Skeletal muscle cell (primary cell): ENCODE measurements at places on chromosomes 6 and 20.
A peak's percentile ranks its signal among the peaks of the same experiment; 100 is the strongest.

DNA sequence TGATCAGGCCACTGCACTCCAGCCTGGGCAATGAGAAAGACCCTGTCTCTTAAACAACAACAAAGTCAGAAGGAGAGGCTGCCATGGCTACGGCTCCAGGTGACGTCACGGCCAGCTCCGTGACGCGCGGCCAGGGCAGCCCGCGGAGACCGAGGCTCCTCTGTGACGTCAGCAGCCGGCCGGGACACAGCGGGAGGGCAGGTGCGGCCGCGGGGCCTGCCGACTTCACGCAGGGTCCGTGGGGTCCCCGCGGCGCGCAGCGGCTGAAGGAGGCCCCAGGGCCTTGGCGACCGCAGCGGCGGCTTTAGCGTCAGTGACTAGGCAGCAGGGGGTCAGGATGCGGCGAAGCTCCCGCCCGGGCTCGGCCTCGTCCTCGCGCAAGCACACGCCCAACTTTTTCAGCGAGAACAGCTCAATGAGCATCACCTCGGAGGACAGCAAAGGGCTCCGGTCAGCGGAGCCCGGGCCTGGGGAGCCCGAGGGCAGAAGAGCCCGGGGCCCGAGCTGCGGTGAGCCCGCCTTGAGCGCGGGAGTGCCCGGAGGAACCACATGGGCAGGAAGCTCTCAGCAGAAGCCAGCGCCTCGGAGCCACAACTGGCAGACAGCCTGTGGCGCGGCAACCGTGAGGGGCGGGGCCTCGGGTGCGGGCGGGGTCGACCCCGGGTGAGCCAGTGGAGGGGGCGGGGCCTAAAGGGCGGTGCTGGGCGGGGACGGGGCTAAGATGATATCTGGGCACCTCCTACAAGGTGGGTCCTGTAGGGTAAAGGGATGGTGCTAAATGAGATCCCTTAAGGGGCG is at the start of gene SPAG4:
Gene SPAG4 (plus strand): TSS at position 163 of the 798 bp plus-strand sequence. CDS start 175 bp downstream, at position 338.
- peak; percentile 25 for DNase-seq

DNA sequence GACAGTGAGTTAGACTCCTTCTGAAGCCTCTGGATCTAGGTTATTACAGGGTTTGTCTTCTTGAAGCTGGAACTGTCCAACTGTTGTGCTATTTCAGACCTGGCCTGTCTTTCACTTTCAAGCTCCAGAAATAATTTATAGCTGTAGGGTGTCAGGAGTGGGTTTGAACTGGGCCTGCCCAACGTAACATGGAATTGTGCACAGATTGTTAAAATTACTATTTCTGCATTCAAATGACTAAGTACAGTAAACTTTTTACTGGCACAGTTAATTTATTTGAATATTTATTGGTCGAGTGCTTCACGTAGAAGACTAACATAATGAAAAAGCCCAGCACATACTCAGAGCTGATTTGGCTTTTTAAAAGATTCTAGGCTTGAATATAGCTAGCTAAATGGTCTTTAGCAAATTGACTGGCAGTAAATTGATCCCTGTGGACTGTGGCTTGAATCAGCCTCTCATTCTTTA is 74.3 kb downstream of the ARID1B start:
- no peak for DNase-seq

DNA sequence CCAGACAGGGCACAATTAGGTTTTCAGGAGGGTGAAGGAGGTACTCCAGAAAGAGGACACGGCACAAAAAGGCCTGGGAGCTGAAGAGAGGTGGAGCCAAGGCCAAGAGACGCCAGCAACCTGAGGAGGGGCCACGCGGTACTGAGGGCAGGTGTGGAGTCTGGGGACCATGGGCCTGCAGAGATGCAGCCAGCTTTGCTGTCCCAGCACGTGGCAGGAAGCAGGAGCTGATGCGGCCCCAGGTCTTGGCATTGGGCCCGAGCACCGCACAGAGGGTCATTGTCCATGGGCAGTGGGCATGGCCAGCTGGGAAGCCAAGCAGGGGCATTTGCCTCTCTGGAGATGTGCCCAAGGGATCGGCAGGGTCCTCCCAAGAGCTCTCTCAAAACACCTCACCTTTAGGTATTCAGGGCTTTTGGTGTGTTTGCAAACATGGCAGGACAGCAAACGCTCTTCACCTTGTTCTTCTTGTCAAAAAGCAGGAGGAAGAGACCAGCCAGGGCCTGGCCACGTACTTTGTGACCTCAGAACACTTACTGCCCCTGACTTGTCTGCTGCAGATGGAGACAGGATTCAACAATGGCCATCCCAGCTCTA is 1.4 kb upstream of the BPIFB1 start:
- no peak for DNase-seq

GRCh38 chr6:46677314-46677654 is 10.4 kb upstream of the TDRD6 start:
- no peak for DNase-seq

DNA sequence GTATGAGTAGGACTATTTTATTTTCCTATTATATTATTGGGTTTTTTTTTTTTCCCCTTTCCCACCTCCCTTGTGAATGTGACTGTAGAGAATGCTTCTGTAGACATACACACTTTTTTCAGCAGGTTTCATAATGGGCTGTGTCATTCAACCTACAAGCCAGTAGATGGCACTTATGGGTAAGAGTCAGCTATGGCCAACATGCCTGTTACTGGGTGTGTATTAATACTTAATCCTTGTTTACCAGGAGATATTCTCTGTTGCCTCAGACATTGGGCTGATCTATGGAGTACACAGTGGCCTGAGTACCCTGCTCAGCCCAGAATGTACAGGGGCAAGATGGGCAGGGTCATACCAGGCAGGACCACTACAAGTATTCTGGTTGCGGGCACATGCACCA is 382.5 kb downstream of the EPHA7 start:
- DNase-seq: peak; percentile 21

- DNase-seq: no peak
Measured at GRCh38 chr6:127900935-127901334, at the start of gene THEMIS. TSS of gene THEMIS (minus strand) at chr6:127901058. CDS start at chr6:127900932, 126 bp downstream.

DNA sequence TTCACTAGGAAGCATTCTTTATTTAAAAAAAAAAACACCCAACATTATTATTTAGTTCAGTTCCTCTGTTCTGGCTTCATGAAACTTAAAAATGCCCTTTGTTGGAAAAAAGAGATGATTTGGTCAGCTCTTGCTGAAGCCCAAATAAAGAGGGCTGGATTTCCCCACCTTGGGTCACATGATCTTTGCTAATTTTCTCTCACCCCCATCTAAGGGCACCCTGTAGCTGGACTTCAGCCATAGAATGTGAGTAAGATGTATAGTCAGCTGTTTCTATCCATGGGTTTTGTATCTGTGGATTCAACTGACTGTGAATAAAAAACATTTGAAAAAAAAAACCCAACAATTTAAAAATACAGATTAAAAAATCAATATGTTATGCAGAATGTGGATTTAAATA is 213.9 kb upstream of the SULF2 start:
- no peak for DNase-seq

- no peak for DNase-seq
Measured at GRCh38 chr20:59084041-59084850, 41.7 kb upstream of the PRELID3B start.

DNA sequence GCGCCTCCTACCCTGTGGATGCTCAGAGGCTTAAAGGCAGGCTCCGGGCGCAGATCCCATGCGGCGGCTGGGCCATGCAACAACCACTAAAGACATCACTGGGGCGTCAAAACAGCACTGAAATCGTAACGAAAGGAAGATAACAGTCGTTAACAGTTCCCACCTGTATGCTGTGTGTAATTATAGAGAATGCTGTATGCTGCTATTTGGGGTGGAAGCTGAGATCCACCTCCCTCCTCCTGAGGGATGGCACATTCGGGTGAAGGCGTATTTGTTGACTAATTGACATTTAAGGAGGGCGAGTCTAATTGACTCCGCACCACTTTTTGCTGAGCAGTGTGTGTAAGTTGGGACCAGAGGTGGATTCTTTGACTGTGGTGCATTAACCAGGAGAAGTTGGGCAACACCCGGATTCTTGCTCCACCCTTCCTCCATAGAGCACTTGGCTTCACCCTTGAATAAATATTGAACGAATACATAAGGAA is 687 bp downstream of the SLC35A1 start:
- DNase-seq: no peak

DNA sequence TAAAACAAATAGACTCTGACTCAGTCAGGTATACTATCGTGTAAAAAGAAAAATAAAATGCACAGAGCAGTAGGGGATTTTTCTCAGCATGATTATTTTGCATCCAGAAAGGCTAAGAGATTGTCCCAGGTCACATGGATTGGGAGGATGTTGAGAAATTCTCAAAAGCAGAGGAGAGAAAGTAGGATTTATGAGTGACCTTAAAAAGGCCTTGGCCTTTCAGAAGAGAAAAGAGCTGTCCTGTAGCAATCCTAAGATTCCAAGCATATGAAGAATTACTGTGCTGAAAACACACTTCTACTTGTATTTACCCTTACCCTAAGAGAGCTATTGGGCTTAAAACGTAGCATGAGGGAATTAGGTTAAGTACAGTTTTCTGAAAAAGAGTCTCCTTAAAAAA is 149.7 kb upstream of the ENPP5 start:
- no peak for DNase-seq

GRCh38 chr20:7171911-7172310 is 404.4 kb downstream of the BMP2 start:
- DNase-seq: no peak

DNA sequence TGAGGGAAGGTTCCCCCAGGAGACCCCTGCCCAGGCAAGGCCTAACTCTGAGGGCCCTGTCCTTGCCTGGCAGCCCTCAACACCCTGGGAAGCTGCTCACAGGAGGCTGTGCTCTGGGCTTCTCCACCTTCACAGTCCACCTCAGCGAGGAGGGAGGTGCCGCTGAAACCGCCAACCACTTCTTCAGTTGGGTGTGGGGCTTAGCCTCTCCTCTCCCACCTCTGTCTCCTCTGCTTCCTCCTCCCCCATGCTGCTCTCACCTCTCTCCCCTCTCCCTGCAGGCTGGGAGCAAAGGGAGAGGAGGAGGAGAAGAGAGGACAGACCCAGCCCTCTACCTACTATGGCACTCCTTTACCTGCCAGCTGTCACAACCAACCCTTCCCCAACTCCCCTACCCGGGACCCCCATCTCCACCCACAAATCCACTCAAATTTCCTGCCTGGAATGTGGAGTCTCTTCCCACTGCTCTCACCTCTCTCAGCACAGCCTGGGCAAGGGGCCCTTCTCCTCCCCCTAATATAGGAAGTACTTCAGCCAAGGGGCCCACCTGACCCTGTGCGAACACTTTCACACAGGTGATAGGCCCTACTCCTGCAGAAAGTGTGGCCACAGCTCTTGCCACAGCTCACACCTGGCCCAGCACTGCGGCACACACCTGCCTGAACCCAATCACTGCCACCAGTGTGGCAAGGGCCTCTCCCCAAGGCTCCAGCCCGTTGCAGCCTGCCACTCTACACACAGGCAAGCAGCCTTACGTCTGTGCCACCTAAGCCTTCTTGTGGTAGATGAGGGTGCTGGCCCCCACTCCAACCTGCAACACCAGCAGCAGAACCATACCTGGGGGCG is 7.2 kb downstream of the RING1 start:
- no peak for DNase-seq

GRCh38 chr6:53827531-53827930 is 32.7 kb downstream of the LRRC1 start:
- DNase-seq: no peak

DNA sequence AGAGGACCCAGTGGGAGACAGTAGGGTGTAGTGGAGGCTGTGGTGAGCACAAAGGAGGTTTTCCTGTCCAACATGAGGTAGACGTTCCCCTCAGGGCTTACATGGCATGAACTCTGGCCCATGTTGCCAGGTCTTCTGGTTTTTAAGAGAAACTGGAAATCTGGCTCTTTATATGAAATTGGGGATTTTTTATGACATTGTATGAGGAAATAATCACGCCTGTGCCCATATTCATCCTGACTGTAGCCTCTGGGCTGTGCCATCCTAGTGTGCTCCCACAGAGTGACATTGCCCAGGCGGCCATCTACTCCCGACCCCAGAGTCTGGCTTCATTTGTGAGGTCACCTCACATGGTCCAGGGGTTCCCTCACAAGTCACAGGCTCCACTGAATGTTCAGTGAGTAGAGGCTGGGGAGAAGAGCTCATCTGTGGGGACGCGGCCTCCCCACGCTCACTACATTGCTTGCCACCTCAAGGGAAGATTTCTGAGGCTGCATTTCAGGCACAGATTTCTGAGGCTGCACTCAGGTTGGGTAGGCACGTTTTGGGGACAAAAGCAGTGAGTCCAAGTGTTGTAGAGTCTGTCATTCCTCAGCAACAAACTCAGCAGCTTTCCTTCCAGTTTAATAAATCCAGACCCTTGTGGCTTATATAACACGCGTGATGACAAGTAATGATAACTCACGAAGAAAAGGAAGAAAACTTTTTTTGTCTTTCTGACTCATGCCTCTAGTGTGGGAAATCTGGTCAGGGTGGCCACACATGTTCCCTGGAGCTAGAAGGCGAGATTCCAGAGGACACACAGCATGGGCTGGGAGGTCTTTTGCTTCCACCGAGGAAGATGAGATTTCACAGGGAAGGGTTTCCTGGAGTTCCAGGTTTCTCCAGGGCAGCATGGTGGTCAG is 41.7 kb downstream of the SLC24A3 start:
- peak; percentile 12 for DNase-seq
